K562 (cell line): ENCODE measurements at places on chromosomes 1 and 21.

DNA sequence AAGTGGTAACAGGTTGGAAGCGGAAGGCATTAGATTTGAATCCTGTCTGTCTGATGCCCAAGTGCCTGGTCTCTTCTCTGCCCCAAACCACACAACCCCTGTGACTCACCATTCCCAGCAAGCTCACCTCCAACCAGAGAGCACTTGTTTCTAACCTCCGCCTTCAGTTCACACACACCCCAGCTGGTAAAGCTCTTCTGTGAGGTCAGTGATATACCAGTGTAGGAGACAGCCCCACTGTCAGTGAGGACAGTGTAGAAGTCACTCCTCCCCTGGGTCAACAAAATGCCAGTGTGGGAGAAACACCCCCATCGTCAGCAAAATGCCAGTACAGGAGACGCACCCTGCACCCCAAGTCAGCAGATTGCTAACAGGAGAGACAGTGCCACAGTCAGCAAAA is 2.6 kb downstream of the RIMS3 start:
- no peak for DNase-seq

DNA sequence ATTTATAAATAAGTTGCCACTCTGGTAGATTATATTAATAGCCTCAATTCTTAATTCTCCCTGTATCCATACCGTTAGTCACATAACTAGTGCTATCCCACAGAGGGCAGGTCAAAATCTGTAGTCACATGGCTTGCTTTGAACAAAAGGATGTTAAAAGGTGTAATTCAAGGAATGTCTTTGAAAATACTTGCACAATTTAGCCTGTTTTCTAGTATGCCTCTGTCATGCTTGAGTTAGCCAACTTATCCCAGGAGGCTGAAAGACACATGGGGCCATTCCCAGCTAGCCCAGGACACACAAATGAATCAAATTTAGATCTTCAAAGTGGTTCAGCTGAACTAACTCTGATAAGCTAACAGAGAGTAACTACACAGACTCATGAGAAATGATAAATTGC is 758.5 kb upstream of the NEGR1 start:
- no peak for DNase-seq

DNA sequence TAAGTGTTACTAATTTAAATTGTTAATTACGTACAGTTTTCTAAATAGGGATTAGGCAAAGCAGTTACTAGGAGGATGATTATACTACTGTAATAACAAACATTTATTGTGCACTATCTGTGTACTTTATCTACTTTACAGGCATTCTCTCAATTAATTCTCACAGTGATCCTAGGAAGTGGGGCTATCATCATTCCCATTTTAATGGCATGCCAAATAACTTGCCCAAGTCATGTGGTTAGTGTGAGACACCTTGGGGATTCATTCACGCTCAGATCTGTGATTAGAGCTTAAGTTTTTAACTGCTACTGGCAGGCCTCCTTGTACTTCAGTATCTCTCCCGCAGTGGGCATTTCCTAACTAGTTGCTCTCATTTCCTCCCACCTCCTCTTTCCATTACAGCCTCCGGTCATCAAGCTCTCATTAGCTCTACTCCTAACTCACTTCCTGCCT is 11.5 kb downstream of the PHLDA3 start:
- DNase-seq: no peak

- DNase-seq: no peak
Measured at GRCh38 chr1:42735056-42735455, 5.0 kb downstream of the CLDN19 start.

DNA sequence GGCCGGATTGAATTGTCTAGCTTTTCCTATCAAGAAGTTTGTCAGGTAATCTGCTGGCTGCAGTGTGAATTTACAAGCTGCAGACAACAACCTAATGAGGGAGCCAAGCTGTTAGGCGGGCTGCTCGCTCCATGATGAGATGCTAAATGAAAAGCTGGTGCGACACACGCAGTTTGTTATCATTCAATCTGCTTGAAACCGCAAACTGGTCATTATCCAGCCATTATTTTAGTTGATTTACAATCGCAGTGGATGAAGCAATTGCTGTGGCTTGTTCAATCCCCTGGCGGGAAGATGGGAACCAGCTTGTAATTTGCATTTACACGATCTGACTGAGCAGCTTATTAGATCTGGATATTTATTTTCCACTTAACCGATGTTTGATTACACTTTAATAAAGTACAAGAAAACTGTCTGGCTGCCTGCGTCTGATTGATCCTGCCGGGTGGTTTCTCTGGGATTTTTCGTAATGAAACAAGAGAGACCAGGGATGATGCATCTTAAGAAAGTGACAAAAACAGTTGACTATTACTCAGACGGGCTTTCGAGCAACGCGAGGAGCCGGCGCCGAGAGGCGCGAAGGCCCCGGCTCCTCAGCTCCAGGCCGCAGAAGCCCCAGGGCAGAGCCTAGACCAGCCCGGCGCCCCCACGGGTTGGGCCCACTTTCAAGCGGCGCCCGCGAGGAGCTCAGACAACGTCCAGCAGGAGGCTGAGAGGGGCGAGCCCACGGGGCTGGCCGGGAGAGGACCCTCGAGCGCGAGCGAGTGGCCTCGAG is 118.0 kb upstream of the BARHL2 start:
- no peak for DNase-seq

- peak; percentile 61 for DNase-seq
Measured at GRCh38 chr1:22296701-22297591, 154.0 kb upstream of the WNT4 start.

DNA sequence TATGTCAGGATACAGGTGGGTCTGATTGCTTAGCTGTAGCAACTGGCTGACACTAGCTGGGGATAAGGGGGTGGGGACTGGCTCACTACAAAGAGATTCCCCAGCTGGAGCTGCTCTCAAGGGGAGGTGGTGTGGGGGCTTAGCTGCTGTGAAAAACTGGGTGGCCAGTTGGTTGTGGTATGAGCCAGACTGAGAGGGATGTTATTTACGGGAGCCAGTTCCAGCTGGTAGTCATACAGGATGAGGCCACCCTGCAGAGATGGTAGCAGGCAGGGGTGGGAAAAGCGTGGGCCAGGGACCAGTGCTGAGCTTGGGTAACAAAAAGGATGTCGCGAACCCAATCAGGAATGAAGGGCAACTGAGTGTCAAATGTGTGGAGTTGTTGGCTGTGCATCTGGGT is 204.0 kb upstream of the C21orf91 start:
- no peak for DNase-seq

GRCh38 chr1:226820941-226821718 is 49.3 kb upstream of the PSEN2 start:
- peak; percentile 28 for DNase-seq

DNA sequence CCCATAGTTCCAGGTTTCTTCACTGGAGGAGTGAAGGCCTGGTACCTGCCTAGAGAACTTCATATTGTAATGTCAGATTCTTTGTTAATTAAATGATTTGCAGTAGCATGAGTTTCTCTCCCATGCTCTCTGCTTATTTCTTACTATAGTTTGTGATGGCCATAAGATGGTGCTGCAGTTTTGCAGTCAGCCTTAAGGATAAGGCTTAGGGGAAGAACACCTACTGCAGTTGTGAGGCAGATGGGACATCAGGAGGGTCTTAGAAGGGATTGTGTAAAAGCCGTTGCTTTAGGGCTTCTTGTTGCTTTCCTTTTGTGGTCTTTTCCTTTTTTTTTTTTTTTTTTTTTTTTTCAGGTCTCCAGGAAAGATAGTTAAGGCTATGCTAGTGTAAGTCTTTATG is 61.8 kb downstream of the MACF1 start:
- DNase-seq: peak; percentile 43

GRCh38 chr21:45151445-45152160 is 77.2 kb downstream of the ADARB1 start:
- no peak for DNase-seq

GRCh38 chr21:41709965-41710822 is 56.7 kb downstream of the RIPK4 start:
- no peak for DNase-seq

DNA sequence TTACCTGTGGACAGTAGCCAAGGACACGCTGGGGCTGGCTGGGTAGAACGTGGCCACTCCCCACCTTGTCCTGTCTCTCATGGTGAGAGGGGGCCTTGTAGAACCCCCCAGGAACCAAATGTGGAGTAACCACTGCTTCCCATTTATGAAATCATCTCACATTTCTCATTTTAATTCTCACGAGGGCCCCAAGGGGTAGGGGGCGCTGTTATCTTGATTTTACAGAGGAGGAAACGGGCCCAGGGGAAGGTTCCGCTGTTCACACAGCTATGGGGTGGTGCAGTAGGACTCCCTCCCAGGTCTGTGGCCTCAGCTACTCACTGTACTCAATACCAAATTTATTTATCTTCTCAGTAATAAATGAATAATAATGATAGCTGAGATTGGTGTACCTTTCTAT is 5.5 kb downstream of the SMPDL3B start:
- peak; percentile 81 for DNase-seq

DNA sequence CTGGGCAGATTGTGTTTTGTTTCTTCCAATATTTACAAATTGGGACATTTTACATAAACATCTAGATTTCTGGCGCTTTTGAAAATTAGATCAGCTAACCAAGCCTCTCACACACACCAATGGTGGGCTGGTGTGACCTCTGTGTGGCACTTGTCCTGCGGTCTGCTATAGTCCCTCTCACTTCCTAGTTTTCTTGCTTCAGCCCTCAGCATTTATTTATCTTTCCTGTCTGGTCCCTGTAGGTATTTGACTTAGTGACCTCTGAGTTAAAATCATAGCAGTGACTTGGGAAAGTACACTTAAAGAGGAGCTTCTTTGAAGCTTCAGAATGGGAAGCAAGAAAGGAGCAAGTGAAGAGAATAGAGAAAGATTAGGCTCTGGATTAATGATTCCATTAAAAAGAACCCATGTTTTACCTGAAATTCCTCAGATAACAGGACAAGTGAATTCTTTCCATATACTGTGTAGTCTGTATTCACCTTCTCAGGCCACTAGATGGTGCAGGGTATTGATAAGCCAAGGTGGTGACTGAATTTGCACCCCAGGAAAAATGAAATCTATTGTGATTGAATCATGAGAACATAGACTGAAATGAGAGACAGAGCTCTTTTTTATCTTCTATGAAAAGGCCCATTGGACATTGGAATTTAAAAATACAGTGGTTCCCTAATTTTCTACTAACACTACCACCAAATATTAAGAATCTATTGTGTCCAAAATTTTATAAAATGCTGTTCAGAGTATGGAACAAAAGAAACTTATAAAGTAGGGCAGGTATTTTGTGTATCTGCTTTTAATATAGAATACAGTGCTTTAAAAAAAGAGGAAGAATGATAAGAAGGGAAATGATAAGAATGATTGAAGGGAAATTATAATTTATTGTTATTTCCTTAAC is 7.1 kb upstream of the DIPK1A start:
- DNase-seq: peak; percentile 29

DNA sequence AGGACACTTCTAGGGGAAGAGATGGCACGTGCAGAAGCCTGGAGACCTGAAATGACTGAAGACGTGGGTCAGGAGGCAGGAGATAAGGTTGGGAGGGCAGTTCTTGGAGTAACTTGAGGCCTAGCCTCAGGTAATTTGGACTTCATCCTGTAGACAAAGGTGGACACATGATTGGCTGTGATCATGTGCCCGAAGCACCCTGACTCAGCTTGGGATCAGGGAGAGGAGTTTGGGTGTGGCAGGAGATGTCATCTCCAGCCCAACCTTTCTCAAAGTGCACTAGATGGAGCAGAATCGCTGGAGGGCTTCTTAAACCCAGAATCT is 1.5 kb downstream of the SLC66A1 start:
- peak; percentile 55 for DNase-seq

DNA sequence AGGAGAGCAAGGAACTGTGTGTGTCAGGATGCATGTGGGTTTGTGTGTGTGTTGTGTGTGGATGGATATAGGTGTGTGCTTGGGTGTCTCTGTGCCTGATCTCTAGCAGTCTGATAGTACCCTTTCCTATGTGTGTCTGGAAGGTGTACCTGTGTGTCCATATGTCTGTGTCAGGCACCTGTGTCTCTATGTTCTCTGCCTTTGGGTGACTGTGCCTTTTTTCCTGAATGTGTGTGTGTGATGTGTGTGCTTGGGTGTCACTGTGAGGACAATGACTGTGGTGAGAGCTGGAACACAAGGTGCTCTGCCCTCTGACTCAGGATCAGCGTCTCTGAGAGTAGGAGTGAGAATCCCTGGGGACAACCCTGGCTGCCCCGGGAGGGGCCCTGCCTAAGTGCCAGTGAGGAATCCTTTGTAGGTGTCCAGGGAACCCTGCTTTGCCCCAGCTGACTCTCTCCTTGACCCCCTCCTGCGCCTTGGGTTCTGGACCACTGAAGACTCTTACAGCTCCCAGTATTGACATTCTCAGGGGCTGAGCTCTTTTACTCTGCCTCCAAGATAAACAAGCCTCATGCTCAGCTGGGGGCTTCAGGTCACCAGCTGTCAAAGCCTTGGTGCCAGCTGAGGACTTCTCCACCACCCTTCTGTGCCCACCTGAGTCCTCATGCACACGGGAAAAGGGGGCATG is 735 bp upstream of the EFNA3 start:
- DNase-seq: no peak

DNA sequence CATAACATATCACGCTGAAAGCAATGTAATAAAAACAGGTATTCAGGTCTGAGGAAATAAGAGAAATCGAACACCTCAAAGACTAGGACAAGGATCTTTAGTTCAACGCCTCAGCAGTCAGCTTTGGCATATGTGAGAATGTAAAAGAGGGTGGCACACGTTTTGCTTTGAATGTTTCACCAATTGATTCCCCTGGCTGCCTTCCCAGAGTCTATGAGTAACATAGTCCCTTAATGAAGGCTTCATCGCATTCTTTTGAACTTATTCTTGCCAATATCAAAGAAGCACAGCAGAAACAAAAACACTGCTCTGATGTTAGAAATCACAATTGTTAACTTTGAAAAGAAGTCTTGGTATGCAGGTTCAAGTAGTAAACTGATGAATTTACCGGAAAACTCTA is 764.8 kb downstream of the ADGRL2 start:
- no peak for DNase-seq

GRCh38 chr1:64176659-64177058 is 26.8 kb upstream of the UBE2U start:
- no peak for DNase-seq

DNA sequence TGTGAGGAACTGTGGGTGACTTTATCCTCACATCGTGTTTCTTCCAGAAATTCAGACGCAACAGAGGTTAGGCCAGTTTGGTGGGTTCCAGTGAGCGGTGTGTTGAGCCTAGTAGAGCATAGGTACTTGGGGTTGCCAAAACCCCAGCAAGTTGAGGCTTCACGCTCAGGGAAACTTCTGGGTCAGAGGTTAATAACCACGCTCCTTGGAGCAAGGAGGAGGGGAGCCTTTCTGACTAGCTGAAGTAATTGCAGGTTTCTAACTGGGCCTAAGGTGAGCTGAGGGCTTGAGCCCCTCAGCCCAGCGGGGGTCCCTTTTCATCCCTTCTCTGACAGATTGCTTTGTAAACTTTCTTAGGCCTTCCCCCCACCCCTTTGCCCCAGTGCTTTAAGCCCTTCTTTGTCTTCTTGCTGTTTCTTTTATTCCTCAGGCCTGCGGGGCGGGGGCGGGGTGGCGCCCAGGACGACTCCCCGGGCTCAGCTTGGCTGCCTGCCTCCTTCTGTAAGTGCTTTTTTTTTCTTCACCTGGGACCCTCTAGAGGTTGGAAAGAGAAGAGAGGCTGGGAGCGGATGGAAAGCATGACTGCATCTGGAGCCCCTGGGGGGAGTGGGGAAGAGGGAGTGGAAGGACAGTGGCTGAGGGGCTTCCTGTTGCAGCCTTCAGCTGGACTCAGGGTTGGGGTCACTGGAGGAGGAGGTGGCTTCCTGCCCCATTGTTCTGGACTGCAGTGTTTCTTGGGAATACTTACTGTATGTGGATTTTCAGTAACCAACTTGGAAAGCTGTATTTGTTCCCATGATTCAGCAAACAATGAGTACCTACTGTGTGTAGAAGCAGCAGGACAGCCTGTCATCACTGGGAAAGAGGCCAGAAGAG is 1.3 kb upstream of the ZNF436 start:
- peak; percentile 80 for DNase-seq
